NCI-H524 (cell line): ENCODE measurements at places on chromosomes 1 and 21.

DNA sequence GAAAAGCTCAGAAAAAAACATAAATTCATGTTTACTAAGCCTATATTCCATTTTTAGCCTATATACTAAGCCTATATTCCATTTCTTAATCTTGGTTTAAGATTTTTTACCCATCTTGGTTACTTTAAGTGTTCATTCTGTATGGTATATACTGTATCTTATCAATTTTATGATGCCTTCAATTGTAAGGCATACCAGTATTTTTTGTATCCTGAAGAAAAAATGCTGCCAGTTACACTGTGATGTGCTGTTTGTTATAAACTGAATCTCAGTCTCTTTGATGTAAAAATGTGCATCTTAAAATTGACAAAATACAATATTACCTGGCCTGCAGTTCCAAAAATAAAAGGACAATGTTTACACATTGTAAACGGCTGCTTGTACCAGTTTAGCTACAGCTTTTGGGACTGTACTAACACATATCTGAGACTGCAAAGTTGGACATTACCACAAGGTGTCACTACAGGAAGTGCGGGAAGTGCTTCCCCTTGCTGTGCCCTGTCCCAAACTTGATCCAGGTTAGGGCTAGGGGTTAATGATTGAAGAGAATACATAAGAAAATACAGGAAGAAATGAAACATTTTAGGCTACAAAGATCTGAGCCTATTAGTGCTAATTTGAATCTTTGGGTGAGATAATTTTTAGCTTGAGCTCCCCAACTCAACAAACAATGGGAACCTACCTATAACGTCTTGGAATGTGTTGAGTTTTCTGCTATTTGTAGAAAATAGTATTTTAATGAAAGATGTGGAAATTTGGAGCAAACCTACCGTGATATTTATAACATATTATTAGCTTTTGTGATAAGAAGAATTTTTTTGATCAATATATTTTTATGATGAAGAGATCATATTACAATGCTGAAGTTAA lies 108.9 kb downstream of the LBR start:
- peak; percentile 11 for DNase-seq

DNA sequence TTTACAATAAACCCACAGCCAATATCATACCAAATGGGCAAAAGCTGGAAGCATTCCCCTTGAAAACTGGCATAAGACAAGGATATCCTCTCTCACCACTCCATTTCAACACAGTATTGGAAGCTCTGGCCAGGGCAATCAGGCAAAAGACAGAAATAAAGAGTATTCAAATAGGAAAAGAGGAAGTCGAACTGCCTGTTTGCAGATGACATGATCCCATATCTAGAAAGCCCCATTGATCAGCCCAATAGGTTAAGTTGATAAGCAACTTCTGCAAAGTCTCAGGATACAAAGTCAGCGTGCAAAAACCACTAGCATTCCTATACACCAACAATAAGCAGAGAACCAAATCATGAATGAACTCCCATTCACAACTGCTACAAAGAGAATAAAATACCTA lies 235.5 kb downstream of the DPYD start:
- DNase-seq, result no peak

GRCh38 chr1:101820071-101820470 lies 176.7 kb downstream of the OLFM3 start:
- peak; percentile 68 for DNase-seq

GRCh38 chr1:22557341-22557950 lies 5.8 kb upstream of the EPHA8 start:
- DNase-seq, result no peak

DNA sequence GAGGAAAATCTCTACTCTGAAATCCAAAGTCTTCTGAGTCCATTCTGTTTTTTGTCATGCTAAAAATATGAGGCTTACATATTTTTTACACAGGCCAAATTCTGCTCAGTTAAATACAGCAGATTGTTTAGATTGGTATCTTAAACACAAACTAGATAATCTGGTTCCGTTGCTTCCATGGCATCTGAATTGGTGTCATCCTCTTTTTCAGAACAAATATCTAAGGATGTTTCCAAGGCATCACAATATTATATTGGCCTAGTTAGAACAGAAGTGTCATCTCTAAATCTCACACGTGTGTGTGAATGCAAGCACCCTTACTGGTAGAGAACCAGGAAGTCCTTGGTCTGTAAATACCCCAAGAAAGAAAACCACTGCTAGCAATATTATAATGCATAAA lies 151.2 kb downstream of the NRIP1 start:
- DNase-seq, result no peak

GRCh38 chr1:228302086-228302485 lies 94.2 kb downstream of the OBSCN start:
- DNase-seq, result no peak

DNA sequence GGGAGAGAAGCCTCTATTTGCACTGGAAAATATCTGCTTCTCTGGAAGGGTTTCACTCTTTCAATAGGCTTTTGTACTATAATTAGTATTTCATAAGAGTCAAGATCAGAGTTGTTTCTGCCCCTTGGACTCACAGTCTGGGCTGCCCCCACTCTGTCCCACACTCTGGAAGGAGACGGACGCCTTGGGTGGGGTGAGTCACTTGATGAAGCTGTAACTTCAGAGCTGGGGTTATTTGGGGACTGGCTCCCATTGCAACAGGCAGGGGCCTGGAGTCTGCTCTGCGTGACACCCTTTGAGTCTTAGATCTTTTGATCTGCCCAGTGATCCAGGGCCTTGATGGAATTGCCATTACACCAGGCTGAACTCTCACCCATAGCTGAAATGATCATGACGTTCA lies 4.0 kb upstream of the KCNA10 start:
- DNase-seq, result no peak

GRCh38 chr1:20552728-20553445 lies 514 bp downstream of the FAM43B start:
- no peak for DNase-seq

GRCh38 chr1:4733446-4734177 lies 79.2 kb downstream of the AJAP1 start:
- DNase-seq, result no peak

DNA sequence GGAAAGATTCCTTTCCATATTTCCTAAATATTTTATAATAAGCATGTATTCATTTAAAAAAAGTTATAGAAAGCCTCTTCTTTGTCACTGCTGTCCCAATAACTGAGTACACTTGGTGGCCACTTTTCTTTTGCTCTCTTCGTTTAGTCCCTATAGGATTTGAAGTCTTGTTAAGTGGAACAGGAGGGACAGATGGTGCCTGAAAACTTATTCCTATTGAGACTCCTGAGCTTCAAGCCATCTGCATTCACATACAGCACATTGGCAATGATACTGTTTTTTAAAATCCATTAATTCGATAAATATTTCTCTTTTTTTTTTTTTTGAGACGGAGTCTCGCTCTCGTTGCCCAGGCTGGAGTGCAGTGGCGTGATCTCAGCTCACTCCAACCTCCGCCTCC lies 2.0 kb upstream of the ZBTB40 start:
- peak; percentile 81 for DNase-seq

GRCh38 chr1:4106731-4107130 lies 206.7 kb upstream of the C1orf174 start:
- DNase-seq, result no peak

DNA sequence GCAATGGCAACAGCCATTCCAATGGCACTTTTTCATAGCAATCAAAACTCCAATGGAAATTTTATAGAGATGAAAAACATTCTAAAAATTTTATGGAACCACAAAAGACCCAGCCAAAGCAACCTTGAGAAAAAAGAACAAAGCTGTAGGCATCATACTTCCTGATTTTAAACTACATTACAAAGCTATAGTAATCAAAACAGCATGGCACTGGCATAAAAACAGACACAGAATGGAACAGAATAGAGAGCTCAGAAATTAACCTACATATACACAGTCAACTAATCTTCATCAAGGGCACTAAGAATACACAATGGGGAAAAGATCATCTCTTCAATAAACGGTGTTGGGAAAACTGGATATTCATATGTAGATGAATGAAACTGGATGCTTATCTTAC lies 401.5 kb downstream of the NPHP4 start:
- DNase-seq, result no peak

- DNase-seq, result no peak
Measured at GRCh38 chr1:16338961-16339360, 13.3 kb downstream of the FBXO42 start.

GRCh38 chr21:46092026-46092764 lies 5.7 kb upstream of the COL6A2 start:
- no peak for DNase-seq

GRCh38 chr1:219991511-219991810 lies 54.8 kb downstream of the EPRS1 start:
- DNase-seq, result no peak

- no peak for DNase-seq
Measured at GRCh38 chr21:44853601-44854390, 19.7 kb downstream of the PTTG1IP start.

DNA sequence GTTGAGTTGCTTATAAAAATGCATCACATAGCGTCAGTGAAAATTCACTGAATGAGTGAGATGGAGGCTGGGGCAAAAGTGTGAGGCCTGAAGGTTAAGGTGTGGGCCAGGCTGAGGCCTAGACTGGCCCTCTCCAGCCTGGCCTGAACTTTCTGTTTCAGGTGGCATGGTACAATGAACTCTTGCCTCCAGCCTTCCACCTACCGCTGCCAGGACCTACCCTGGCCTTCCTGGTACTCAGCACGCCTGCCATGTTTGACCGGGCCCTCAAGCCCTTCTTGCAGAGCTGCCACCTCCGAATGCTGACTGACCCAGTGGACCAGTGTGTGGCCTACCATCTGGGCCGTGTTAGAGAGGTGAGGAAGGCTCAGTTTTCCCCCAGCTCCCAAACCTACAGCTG lies 7.1 kb downstream of the MMACHC start:
- DNase-seq, result no peak

DNA sequence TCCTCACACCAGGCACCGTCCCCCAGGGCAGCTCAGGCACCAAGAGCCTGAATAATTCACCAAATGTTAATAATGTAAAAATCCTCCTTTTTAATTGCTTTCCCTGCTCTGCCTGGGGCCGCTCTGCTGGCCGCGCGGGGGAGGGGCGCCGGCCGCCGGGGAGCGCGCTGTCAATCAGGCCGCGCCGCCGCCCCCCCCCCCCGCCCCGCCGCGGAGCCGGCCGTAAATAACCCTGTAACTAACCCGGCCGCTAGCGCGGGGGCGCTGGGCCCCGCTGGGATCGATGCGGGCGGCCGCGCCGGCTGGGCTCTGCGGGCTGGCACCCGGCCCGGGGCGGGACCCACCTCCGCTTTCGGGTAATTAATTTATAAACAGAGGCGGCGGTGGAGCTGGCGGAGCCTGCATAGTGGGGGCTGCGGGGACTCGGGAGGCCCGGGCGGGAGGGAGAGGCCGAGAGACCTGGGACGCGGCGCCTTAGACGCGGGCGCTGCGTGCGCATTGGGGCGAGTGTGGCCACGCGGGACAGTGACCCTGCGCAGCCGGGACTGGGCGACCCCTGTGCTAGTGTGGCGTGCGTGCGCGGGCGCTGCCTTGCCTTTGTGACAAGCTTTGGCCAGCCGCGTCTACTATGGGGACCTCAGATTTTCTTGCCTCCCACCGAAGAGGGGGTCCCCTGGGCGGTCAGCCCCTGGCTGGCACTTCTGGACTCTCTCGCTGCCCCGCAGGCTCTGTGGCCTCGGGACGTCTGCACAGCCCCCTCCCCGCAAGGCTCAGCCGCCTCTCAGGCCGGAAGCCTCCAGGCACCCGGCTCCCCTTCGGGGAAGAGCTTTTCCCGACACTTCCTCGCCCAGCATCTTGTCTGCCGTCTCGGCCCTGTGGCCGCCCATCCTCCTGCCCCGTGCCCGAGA lies 16.6 kb downstream of the SAMD11 start:
- no peak for DNase-seq

DNA sequence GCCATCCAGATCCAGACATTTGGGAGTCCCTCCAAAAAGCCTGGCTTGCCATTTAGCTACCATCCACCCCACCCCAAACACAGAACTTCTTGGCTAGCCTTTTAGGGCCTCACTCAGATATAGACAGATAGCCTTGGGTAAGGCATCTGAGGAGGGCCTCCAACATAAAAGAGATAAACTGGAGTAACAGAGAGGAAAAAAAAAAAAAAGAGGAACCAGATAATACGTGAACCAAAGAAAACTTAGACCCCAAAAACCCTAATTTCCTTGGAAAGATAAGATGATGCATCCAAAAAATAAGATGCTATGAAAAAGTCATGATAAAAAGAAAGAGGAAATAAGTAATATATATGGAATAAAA lies 19.8 kb upstream of the LSS start:
- DNase-seq, result no peak

- no peak for DNase-seq
Measured at GRCh38 chr1:158331106-158331425, 265 bp downstream of the CD1B start.

DNA sequence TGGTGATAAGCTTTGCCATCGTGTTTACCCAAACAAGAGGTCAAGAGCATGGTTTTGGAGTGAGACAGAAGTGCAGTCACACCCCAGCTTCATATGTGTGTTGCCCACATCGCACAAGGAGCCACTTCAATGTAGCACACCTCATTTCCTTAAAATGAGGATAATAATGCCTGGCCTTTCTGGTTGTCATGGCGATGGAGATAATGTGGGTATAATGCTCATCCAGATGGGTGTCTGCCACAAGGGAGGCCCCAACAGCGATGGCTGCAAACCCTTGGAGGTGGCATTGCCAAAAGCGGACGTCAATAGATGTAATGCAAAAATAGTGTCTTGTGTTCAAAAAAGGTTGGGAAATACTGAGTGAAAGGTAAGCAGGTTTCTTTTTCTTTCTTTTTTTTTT lies 83.1 kb upstream of the AJAP1 start:
- no peak for DNase-seq
